ENCODE measurements at places on chromosomes 6 and 20.
A peak's percentile ranks its signal among the peaks of the same experiment; 100 is the strongest.

DNA sequence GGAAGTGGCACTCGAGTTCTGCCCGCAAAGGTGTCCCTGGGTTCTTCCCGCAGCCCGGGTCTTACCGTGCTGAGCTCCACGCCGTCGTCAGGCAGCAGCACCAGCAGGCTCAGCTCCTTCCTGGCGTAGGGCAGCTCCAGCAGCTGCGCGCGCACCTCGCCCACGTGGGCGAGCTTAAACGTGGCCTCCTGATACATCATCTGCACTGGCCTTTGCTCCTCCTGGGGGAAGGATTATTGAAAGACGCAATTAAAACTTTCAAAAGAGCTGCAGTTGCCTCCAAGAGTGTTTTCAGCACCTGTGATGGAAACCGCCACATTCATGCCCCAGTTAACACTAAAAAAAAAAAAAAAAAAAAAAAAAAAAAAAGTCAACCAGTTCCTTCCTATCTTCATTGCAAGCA lies 11.3 kb downstream of the SERPINB9 start:
- no peak for DNase-seq

GRCh38 chr6:109454496-109455436 lies 806 bp downstream of the MICAL1 start:
- peak; percentile 52 for DNase-seq

DNA sequence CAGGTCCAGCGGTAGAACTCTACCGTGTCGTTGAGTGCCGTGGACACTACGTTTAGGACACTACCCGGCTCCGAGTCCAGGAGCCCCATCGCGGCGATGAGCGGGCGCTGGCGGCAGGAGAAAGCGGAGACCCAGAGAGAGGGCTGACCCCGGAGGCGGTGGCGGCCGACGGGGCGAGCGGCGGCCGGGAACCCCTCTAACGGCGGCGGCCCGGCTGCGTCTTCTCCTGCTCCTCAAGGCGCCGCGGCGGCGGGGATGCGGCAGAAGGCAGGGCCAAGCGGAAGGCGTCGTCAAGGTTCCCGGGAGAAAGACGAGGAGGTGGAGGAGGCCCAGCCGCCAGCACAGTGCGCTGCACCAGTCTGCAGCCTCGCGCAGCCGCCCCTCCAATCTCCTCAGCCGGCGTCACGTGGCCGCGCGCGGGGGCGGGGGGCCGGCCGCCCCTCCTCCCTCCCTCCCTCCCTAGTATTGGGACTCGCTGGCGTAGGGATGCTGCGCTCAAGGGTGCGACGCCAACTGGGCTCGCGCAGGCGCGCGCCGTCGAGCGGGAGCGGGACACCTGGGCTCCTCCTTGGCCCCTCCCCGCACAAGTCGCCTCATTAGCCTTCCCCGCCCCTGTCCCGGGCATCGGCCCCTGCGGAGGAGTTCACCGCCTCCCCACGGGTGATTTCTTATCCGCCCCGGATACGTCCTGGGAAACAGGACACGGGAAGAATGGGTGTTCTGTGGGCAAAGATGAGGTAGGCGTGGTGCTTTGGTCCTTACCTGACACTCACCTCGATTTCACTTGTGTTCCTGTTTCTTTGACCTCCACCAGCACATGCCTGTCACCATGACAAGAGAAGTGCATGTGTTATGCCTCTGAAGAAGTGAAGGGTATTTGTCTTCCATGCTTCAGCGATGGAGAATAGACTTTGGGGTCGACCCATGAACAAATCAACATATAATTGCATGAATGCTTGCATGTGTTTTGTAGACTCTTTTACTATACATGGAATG lies at the start of gene ELOVL4:
TSS of gene ELOVL4 (minus strand) at position 363 of the 996 bp plus-strand sequence. CDS start at position 89, 274 bp downstream.
- peak; percentile 78 for DNase-seq

GRCh38 chr6:83868639-83869038 lies 9.2 kb downstream of the CYB5R4 start:
- peak; percentile 88 for DNase-seq

- no peak for DNase-seq
These were observed 34.7 kb downstream of the HM13 start for GRCh38 chr20:31548820-31549512.

GRCh38 chr6:110512991-110513390 lies 36.6 kb upstream of the SLC22A16 start:
- DNase-seq = peak; percentile 79

DNA sequence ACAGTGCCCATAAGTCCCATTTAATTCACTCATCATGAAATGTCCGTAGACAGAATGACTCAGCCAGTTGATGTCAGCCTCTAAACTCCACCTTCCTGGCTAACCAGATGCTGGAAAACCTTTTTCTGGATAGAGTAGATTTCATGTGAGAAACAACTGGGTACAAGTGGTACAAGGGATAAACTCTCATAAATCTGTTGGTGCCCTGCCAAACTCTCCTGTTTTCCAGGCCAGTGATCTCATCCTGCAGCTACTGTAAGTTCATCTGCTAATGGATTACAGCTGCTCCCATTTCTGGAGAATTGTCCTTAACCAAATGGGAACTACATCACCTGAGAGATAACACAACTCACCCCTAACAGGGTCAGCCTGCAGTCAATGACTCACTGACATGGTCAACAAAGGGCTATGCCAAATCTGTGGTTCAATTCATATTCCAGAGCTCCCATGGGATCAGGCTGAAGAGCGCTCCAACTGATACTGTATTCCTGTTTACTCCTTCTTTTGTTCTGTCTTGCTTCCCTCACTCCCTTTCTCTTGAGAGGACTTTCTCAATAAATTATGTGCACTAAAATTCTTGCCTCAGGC lies 210.1 kb upstream of the HDDC2 start:
- DNase-seq = peak; percentile 49

GRCh38 chr20:25246182-25246999 lies 1.5 kb upstream of the PYGB start:
- no peak for DNase-seq

DNA sequence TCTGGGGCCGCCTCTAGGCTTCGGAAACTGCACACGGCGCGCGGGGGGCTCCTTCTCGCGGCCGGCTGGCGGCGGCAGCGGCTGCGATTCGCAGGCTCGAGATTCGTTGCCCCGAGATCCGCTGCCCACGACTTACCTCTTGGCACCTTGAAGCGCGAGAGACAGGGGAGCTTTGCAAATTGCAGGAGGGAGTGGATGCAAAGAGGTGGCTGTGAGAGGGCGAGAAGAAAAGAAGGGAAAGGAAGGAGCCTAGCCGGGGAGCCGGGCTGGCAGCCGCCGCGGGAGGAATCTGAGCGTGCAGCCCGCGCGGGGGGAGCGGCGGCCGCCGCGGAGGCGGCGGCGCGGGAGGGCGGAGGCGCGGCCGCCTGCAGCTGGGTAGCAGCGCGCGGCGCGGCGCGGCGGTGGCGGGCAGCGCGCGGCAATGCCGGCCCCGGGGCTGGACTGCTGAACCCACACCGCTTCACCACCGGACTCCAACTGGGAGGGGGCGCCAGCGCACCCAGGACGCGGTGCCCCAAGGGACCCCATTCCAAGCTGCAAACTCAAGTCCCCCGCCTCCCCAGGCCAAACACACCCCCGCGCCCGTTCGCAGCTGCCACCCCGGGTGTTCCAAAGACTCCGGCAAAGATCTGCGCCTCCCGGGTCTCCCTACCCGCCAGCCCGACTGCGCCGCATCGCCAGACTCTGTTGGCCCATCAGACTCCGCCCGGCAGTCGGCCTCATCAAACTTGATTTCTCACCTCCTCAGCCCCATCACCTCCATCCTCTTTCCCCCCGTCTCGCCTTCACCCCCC lies 44.2 kb upstream of the SUPT3H start:
- peak; percentile 73 for DNase-seq

DNA sequence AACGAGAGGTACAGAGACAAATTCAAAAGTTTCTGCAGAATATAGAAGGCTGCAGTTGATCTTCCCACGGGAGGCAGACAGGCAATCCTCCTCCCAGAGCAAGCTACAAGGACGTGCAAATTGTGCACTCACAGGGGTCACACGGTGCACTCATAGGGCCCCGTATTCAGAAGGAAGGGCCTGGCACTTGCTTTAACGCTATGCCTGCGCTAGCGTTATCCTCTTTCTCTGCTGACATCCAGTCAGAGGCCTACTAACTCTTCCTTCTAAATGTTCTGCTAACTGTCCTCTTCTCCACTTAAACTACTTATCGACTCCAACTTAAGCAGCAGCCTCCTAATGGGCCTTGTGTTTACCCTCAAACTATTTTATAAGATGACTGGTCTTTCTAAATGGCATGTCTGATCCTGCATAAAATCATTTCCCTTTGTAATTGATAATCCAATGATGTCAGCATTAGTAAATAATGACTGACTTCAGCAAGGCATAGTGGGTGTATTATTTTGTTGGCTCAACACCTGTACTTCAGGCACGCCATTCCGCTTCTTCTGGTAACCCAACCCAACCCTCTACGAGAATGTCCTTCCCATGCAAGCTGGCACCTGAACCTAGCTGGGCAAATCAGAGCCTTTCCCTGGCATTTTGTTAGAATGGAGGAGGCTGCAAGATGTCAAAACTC lies 2.2 kb downstream of the IFNGR1 start:
- no peak for DNase-seq

- peak; percentile 86 for DNase-seq
These were observed 103.0 kb downstream of the SASH1 start for GRCh38 chr6:148445620-148446019.

- peak; percentile 77 for DNase-seq
These were observed 7.2 kb upstream of the CHMP4B start for GRCh38 chr20:33803921-33804337.

DNA sequence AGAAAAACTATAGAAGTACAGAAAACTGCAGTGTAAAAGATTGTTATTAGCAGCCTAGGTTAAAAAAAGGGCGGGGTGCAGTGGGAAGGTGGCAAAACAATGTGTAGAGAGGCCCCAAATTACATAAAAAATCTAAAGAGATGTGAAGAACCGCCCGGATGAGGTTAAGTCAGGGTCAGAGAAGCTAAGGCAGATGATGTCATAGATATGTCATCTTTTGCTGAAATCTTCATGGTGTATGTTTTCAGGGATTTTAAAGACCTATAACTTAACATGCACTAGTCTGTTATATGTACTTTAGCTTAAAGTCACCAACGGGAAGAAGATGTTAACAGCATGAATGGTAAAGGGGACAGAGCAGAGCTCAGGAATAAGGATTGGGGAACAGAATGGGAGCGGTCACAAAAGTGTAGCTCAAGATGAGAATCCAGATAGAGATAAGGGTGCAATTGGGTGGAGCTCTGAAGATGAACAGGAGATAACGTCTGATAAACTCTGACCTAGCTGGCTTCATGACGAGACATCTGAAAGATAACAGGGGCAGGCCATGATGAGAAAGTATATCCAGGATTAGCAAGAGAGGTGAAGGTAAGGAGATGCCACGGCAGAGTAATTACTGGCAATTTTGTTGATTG lies 83.4 kb downstream of the TFAP2A start:
- DNase-seq = no peak

DNA sequence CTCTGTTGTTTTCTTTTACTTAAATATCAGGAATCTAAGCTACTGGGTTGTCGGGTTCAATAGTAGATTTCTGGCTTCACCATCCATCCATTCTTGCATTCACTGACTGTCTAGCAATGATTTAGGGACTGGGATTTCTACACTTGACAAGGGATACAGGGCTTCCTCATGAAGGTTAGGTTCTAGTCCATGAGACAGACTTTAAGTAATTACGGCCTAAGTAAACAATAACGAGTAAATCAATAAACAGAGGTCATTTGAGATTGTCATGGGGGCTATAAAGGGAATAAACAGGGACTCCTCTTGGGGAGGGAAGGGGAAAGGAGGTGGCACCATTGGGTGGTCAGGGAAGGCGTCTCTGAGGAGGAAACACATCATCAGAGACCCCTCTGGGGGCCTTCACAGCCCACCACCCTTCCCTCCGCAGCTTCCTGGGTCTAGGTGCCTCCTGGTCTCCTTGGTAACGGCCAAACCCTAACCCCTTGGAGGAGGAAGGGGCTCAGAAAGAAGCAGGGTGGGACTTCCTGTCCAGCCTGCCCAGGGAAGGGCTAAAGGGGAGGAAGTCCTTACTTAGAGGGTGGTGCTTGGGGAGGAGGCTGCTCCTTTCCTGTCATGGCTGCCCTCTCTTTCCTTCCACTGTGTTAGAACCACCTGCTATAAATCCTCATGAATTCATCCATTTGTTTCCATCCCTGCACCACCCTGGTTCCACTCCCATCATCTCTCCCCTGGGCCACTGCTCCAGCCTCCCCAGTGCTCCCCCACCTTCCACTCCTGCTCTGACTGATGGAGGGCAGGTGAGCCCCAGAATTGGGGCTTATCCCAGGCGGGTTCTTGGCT lies 33.3 kb downstream of the BPIFB4 start:
- DNase-seq = no peak

DNA sequence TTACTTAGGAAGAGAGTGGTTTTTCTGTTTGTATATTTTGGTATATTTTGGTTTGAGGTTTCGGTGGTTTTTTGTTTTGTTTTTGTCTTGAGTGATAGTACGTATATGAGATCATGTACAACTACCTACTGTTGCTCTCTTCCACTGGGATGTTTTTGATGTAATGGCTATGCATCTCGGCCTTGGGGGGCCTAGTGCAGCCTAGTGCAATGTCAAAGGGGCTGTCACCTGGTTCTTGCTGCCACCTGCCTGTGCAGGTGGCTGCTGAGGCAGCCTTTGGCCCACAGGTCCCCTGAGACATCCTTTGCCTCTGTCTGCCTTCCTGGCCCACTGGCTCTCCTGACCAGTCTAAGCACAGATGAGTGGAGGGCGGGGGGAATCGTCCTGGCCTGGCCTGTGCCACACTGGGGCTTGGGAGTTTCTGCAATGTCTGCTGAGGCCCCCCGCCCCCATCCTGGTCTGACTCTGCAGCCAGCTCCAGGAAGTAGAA lies 546.6 kb downstream of the CD83 start:
- DNase-seq = peak; percentile 23

- no peak for DNase-seq
These were observed 350.1 kb upstream of the TSHZ2 start for GRCh38 chr20:52622081-52622480.

DNA sequence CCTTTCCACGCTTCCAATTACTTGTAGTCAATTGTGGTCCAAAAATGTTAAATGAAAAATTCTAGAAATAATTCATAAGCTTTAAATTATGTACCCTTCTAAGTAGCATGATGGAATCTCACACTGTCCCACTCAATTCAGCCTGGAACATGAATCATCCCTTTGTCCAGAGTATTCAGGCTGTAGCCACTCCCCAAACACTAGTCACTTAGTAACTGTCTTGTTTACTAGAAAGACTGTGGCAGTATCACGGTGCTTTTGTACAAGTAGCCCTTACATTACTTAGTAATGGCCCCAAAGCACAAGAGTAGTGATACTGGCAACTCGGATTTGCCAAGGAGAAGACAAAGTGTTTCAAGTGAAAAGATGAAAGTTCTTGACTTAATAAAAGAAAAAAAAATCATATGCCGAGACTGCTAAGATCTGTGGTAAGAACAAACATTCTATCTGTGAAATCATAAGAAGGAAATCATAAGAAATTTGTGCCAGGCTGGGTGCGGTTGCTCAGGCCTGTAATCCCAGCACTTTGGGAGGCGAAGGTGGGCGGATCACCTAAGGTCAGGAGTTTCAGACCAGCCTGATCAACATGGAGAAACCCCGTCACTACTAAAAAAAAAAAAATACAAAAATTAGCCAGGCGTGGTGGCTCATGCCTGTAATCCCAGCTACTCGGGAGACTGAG lies 168.5 kb upstream of the SIM1 start:
- peak; percentile 92 for DNase-seq

- no peak for DNase-seq
These were observed 40.0 kb upstream of the GCNT2 start for GRCh38 chr6:10481101-10481500.

- DNase-seq = peak; percentile 26
These were observed 75.2 kb downstream of the MAP3K5 start for GRCh38 chr6:136716917-136717715.
